ENCODE measurements at places on chromosomes 5 and 9.

- DNase-seq: no peak
Measured at GRCh38 chr5:87735923-87736322, 323.2 kb upstream of the CCNH start.

DNA sequence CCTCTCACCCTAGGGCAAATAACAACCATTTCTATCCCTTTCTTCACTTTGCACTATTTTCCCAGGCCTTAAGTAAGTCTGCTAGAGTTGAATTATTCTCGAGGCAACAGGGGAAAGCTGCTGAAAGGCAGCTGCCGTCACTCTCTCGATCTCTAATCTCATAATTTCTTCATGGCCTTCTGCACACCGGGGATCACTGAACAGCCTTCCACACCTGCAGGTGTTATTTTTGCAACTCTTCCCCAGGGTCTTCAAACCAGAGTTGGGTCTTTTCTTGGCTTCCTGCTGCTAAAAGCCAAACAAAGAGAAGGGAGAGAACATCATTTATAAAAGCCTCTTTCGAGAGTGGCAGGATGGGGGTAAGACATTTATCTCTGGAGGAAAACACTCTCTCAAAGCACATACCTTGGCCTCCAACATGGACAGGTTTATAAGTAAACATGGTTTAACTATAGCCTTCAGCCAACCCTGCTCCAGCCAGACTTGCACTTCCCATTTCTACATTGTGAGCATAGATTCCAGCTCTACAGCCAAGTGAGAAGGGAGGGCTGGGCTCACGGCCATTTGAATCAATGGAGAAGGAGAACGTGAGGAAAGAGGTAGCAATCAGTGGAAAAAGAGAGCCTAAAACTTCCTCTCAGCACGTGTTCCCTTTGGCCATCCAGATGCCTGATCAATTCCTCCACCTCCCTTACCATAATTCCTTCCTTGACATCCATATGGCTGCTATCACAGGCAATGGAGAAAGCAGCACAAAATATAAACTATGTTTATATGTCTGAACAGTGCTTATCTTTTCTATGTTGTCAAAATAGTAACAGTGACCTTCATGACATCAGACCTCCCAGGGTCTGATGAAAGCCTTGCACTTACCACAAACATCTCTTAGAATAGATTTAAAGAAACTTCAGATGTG, 464.9 kb downstream of the TLE1 start:
- no peak for DNase-seq

DNA sequence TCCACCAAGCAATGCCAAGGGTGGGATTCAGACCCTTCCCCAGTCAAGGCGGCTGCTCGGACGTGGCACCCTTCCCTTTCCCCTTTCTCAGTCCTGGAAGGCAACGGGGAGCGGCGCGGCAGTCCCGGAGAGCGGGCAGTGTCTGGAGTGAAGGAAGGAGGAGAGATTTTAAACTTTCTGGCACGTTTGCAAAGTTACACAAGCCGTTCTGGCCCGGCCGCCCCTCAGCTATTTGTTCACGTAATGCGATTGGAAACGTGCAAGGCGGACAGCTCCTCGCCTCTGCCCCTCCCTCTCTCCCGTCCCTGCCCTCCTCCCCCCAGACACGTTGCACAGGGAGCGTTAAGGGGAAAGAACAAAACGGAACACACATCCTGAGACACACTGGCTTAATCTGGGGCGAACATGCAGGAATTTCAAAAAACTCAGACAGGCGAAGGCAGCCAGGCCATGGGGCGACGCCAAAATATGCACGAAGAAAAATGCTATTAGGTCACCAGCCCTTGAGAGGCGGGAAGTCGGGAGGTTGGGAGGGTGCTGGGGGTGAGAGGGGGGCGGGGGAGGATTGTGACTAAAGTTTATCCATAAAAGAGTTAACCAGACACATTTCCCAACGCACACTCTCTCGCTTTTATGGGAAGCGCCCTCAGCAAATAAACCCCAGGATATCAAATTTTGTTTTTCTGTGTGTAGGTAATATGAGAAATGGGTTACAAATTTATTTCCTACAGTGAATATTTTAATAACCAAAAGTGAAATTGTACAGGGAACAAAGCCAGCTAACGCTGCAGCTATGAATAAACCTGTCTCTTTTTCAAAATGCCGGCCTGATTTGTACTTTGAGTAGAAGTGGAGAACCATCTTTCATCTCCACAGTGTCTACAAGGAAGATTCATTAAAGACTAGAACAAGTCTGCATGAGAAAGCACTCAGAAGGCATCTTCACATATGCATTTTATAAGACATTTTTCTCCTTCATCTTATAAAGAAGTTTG, at the start of gene LOX:
Gene LOX, minus strand, starts transcription at position 144 of the 995 bp plus-strand sequence. CDS start 274 bp downstream, outside the sequence.
- no peak for DNase-seq

- DNase-seq: no peak
Measured at GRCh38 chr5:119961993-119962392, 332.6 kb downstream of the FAM170A start.

DNA sequence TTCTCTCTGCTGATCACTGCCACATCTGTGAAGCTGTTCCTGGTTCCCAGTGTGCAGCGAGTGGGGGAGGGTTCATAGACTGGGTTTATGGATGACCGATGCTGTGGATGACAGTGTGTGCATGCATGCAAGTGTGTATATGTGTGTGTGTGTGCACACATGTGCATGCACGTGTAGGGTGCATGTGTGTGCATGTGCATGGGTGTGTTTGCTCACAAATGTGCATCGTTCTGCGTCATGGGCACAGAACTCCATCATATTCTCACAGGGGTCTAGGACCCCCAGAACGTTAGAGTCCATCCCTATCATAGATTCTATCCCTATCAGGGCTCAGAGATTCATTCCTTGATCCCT, 134.0 kb downstream of the PHF2 start:
- DNase-seq: no peak

DNA sequence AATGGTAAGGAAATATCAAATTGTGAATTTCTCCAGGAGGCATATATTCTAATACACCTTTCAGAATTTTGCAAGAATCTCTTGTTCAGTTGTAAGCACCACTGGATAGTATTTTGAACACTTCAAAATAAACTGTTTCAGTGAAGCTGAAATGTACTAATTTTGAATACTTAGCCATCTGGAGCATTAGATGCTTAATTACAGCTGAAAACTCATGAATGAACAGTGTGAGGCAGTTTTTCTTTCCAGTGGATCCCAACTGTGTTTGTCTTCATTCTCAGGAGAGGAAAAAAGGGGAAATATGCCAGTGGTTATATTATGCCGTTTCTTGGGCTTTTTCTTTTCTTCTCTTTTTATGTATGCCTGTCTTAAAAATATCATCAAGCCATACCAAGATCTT, 306.0 kb upstream of the SEMA6A start:
- no peak for DNase-seq

DNA sequence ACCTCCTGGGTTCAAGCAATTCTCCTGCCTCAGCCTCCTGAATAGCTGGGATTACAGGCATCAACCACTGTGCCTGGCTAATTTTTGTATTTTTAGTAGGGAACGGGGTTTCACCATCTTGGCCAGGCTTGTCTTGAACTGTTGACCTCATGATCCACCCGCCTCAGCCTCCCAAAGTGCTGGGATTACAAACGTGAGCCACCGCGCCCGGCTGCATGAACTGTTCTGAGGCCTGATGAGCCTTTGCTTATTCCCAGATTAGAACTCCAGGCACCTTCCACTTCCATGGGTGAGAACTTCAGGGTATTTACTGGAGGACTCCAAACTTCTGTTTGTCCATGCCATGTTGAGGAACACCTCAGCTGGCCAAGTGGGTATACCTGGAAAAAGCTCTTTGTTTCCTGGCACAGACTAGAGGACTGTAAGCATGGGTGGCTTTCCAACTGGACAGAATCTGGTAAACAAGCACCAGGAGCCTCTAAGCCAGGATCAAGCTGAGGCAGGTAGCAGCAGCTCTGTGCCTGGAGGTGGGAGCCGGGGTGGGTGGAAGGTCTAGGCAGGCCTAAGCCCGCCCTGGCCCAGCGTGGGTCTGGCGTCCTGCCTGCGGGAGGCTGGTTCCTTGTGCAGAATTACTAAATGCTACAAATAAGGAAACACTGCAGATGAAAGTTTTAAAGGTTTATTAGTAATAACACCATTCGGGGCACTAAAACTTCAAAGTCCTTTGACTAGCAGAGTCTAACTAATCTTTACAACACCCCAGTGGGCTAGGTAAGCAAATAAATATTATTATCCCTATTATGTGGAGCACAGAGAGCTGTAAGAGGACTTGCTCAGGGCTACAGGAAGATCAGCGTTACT, 78.4 kb downstream of the SEMA5A start:
- DNase-seq: no peak

DNA sequence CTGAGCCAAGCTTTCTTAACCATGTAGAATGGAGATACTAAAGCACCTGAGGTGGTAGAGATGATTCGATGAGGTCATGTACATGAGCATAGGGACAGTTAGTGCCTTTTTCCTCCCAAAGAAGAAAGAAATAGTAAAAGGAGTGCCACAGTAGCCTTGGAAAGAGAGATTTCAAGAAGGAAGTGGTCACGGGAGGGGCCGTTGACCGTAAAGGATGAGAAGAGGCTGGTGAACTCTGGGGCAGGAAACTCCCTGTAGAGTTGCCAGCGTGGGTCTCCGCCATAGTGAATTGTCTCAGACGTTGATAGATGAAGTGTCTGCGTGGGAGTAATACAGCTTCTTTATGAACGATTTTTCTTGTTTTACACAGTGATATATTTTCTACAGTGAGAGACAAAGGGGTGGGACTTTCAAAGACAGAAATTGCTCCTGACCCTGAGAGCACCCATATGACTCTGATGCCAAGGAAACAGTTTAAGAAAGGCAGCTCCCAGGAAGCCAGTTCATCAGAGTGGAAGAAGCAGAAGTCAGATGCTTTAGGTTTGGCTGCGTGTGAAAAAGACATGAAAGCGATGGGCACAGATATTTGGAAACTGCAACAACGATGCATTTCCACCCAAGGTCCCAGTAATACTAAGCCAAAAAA, 41.3 kb downstream of the UGCG start:
- DNase-seq: no peak

DNA sequence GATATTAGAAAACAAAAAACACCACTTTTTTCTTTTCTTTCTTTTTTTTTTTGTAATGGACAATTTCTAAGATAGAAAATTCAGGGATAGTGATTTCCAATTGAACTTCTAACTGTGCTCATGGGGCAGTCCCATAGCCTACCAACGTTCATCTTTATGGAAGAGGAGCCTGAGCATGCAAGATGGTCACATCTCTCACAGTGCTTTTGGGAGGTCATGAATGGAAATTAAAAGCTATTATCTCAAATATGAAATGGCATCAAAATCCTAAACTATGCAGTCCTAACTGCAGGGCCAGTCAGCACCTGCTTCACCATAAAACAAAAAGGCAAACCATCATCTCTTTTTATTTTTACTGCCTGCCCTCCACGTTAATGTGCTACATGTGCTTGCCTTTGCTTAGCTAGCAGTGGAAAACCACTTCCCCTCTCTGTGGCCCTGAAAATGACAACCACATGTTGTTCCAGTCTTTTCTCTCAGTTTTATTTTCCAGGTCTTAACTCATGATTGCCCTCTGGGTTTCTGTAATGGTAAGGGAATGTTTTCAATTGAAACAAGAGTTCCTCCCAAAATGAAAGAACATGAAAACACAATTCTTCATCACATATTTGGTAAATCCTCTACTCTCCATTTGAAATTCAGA, 16.7 kb downstream of the IFNB1 start:
- no peak for DNase-seq

GRCh38 chr9:106796771-106797170, 66.2 kb upstream of the ZNF462 start:
- DNase-seq: no peak

GRCh38 chr9:9177081-9177480, 1377.5 kb upstream of the DMAC1 start:
- DNase-seq: no peak

- DNase-seq: no peak
Measured at GRCh38 chr9:3903273-3903672, 377.5 kb upstream of the RFX3 start.

DNA sequence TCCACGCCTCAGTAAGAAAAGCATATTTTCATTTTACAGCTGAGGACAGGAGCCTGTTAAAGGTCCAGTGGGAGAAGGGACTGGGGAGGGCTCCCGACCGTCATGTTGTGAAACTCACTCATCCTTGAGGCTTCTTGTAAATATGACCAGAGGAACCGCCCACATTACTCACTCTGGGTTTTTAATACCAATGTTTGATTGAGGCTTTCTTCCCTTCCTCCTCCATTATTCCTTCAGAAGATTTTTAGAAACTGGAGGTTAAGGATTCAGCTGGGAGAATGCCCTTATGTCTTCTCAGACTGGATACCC, 61.4 kb upstream of the GLRX start:
- no peak for DNase-seq

DNA sequence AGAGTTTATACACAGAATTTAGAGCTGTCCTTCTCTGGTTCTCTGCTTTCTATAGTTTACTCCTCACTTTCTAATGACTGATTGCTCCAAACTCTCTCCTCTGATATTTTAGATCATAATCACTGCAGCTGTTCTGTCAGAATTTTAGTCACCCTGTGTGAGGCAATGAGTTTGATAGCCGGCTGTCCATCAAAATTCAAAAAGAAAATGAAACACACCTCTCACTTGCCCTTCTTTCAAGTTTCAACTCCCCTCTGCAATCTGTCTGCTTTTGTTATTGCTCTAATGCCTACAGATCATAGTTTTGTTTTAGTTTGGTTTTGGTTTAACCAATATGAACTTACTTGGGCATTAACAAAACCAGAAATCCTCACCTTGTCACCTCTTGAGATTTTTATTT, 23.3 kb upstream of the ABLIM3 start:
- DNase-seq: no peak

GRCh38 chr9:96555567-96556386, 63.9 kb downstream of the CDC14B start:
- no peak for DNase-seq

- DNase-seq: no peak
Measured at GRCh38 chr5:170597109-170597751, 93.4 kb downstream of the KCNIP1 start.

GRCh38 chr5:82105457-82105856, 133.6 kb downstream of the ATG10 start:
- DNase-seq: no peak

DNA sequence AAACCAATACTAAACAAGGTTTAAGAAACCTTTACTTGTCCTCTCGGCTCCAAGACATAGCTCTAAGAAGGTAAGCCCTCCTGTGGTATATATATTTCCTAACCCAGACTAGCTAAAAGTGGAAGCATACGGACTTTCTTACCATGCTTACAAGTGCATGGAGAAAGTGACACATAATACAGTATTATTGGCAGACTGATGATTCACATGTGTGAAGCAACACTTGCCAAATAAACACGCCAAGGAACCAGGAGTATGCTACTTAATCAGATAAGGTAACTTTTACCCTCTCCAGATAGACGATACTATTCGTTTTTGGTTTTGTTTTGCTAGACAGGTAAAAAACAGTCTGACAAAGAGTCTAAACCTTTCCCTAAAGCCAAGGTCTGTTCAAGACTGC, 264.1 kb downstream of the MLLT3 start:
- no peak for DNase-seq

- no peak for DNase-seq
Measured at GRCh38 chr5:64074533-64074932, 91.1 kb upstream of the RNF180 start.

All from NK-92 treated with Interleukin-12 subunit alpha and Interleukin-12 subunit beta, amount 100 ng/mL, for 24 hours (cell line).